ENCODE measurements at places on chromosomes 7 and 10.

- no peaks in the 10 kb centered on the region for H3K36me3 ChIP-seq
- peaks cover 3% of the 10 kb centered on the region for H3K27me3 ChIP-seq
- H3K4me3 ChIP-seq, result no peak overlapping the region
Measured at GRCh38 chr10:90732581-90732980, 125.3 kb downstream of the HTR7 start.

- H3K27ac ChIP-seq, result no peak overlapping the region
- no peak for DNase-seq
- H3K4me1 ChIP-seq, result no peaks in the 10 kb centered on the region
- H3K27me3 ChIP-seq, result peaks cover 2% of the 10 kb centered on the region
- H3K4me3 ChIP-seq, result no peak overlapping the region
- H3K36me3 ChIP-seq, result no peaks in the 10 kb centered on the region
Measured at GRCh38 chr7:116455009-116455408, 44.5 kb upstream of the CAV2 start.

DNA sequence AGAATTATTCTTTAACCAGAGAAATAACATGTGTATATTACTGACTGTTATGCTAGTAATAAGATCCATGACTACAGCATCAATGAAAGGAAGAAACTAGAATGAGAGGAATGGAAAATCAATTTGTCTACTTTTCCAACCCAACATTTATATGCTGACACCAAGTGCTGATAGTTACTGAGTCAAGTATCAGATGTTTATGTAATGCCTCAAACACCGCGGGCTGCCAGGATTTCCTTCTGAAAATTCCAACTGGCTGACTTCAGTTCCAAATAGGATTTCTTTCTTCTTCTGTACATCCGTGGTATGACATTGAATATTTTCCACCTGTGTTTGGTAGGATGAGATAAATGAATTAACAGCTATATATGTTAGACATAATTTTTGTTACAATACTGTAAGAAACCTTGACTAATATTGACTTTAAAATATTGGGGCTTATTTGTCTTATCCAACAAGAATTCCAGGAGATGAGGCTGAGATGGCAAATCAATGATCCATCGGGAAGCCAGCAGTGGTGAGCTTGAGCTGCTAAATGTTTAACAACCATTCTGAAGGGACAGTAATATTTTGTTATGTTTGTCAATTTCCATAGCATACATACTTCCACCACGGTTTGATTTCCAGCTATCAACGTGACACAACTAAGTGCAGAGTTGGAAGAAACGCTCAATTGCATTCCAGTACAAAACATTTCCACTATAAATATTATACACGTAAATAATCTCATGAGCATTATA, 435.2 kb upstream of the AUTS2 start:
- no peak overlapping the region for H3K27ac ChIP-seq
- DNase-seq, result no peak
- H3K4me1 ChIP-seq, result no peaks in the 10 kb centered on the region
- H3K36me3 ChIP-seq, result no peaks in the 10 kb centered on the region
- H3K4me3 ChIP-seq, result no peak overlapping the region

DNA sequence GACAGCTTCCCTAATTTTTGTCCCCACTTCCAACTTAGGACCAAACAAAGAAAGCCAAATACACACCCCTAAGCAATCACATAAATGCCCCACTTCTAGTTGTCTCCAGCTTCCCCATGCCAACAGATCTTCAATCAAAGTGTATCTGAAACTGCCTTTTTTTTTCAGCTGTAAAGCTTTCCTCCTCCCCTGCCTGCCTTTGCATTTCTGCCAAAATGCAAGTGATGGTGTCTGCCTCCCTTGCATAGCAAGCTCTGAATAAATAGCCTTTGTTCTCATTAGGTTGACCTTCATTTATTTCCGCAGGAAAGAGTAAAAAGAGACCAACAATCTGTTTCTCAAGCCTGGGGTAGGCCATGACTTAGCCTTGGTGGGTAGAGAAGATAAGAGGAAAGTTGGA, 459.4 kb downstream of the GPAM start:
- no peak overlapping the region for H3K27ac ChIP-seq
- H3K27me3 ChIP-seq, result no peaks in the 10 kb centered on the region
- no peaks in the 10 kb centered on the region for H3K4me1 ChIP-seq
- H3K4me3 ChIP-seq, result no peak overlapping the region

GRCh38 chr7:151493083-151493482, 26.6 kb downstream of the RHEB start:
- H3K27ac ChIP-seq, result no peak overlapping the region
- no peak for DNase-seq
- no peaks in the 10 kb centered on the region for H3K27me3 ChIP-seq
- no peak overlapping the region for H3K4me3 ChIP-seq
- peaks cover 31% of the 10 kb centered on the region for H3K4me1 ChIP-seq

Measured in activated B cell treated with CpG ODN at 0.5 μM for 24 hours (primary cell).